PC-9 (cell line): ENCODE measurements at places on chromosomes 1 and 21.

DNA sequence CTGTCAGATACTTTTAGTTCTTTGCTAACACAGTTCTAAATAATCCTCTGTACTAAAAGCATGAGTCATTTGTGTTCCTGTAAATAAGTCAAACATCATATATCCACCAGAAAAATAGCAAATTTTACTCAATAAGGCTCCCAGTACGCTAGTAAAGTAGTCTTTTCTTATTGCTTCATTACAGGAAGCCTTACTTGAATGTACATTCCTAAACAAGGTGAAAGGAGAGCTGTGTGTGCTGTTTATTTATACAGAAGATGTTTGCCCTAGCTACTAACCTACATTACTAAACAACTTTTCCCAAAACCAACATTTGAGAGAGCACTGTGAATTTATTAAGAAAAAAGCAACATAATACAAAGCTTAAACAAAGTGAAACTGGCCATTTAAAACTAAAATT, 52.0 kb downstream of the ZNHIT6 start:
- DNase-seq = no peak

DNA sequence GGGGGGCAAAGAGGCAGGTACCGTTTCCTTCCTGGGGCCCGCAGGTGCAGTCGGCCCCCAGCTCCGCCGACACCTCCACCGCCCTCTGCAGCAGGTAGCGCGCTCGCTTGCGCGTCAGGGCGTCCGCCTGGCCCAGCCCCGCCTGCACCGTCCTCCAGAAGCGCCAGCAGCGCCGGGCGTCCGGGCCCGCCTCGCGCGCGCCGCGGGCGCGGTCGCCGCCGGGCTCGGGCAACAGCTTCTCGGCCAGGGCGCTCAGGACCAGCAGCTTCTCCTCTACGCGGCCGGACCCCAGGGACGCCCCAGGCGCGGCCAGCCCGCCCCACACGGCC, 863 bp downstream of the TARBP1 start:
- peak; percentile 78 for DNase-seq

- no peak for DNase-seq
Observed at GRCh38 chr1:76274302-76274701, 199.8 kb downstream of the ST6GALNAC3 start.

DNA sequence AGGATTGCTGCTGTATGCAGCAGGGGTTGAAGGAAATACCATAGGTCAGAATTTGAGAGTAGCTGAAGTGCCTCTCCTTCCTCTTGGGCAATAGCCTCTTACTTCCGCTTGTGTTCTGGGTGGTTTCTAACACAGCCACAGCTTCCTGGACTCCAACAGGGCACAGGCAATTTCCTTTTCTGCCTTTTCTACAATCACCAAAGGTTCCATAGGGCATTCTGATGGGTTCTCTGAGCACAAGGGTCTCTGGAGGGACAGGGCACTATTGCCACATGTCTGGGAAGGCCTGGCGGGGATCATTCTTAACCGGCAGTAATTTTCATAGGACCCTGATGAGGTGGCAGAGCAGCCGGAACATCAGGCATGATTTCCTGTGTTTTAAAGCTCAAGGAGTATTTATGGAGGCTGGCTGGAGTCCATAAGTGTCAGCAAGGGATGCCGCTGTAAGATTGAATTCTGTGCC, 5.5 kb upstream of the AGTRAP start:
- no peak for DNase-seq

DNA sequence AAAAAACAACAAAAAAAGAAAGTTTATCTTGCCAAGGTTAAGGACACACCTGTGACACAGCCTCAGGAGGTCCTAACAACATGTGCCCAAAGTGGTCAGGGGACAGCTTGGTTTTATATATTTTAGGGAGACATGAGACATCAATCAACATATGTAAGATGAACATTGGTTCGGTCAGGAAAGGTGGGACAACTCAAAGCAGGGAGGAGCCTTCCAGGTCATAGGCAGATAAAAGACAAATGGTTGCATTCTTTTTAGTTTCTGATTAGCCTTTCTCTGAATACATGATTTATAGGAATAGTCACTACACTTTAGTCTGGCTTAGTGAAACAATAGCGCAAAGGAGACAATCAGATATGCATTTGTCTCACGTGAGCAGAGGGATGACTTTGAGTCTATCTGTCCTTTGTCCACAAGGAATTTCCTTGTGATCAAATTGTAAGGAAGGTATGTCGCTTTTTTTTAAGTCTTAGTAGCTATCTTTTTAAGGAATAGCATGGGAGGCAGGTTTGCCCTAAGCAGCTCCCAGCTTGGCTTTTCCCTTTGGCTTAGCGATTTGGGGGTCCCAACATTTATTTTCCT, 23.3 kb upstream of the OVAAL start:
- DNase-seq = no peak

DNA sequence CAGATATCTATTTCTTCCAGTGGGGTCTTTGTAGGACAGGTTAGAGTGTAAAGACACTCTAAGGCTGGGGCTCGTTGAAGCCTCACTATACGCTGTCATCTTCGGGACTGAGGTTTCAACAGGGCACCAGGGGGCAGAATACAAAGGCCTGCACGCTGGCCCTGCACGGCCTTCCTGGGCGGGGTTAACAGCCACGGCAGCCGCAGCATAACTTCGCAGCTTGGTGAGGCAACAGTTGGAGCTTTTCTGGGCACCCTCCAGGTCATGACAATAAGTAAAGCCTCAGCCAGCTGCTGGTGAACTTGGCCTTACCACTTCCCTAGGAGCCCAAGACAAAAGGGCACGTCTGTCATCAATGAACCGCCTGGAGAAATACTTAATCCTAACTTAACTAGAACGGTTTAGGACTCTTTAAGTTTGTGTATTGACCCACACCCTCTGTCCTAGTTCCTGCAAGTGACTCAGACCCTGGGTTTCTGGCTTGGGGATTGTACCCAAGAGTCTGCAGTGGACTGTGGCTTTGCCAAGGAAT, 2.3 kb upstream of the RUNX1 start:
- peak; percentile 86 for DNase-seq

- DNase-seq = no peak
Observed at GRCh38 chr1:106651028-106651762, 405.3 kb upstream of the PRMT6 start.

- DNase-seq = no peak
Observed at GRCh38 chr1:243642936-243643335, 207.1 kb downstream of the AKT3 start.

- DNase-seq = no peak
Observed at GRCh38 chr1:223123011-223123610, 19.9 kb downstream of the TLR5 start.

GRCh38 chr21:26751305-26751704, 93.9 kb downstream of the ADAMTS1 start:
- no peak for DNase-seq

GRCh38 chr1:48939042-48939441, 162.4 kb upstream of the BEND5 start:
- DNase-seq = no peak

DNA sequence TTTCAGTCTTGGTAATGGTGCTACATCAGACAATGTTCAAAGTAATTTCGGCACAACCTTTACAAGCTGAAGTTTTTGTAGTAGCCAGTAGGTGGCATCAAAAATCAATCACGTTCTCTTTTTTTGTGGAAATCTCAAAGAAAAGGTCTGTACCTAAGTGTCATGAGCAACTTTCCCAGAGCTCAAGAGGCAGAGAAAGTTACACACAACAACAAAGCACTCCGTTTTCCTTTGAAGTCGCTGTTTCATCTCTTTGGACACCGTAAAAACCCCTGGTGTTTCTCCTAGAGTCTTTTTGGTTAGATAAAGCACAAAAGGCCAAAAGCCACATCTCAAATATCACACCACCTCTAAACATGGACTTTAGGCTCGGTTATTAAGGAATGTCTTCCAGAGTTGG, 131.6 kb downstream of the LHX8 start:
- DNase-seq = no peak

DNA sequence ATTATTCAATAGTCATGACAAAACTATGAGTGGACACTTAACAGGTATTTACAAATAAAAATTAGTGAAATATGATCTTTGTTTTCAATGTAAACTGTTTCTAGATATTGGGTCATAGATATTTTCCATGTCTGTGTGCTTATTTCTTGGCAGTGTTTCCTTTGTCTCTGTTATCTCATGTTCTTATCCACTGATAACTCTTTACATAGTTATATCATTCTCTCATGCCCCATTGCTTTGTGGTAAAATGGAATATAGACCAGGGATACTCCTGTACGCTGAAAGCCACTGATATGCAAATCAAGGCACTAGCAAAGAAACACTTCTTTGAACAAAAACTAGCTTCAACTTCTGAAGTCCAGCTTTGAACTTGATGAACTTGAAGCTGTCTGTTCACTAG, 113.1 kb downstream of the ITSN1 start:
- no peak for DNase-seq

GRCh38 chr1:54754045-54754444, 10.3 kb downstream of the PARS2 start:
- no peak for DNase-seq

- DNase-seq = no peak
Observed at GRCh38 chr1:78079580-78079979, 33.8 kb downstream of the GIPC2 start.

GRCh38 chr1:240014051-240014450, 77.6 kb upstream of the FMN2 start:
- no peak for DNase-seq

DNA sequence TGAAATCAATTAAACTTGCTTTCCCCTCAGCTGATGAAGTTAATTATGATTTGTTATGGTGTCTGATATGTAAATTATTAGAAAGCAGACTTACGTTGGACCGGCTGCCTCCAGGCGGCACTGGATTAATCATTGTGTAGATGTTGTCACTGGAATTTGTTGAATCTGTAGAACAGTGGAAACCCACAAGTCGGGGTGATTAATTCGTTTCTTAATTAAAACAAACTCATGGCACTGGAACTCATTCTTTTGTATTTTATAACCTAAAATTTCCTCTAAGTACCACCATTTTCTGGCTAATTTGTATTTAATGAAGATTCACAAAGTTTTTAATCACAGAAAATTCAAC, 39.0 kb downstream of the MRPL37 start:
- no peak for DNase-seq

GRCh38 chr1:193311226-193311948, 125.0 kb upstream of the B3GALT2 start:
- no peak for DNase-seq

DNA sequence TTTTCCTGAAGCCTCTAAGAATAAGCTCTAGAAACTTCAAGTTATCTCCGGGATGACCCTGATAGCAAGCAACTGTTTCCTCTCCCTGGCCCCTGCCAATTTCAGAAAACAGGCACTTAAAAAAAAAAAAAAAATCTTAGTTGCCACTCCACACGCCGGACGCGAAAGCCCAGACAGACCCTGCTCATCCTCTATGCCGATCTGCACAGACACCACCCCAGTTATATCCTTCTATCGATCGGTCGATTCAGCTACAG, 1.7 kb downstream of the ANP32E start:
- no peak for DNase-seq

DNA sequence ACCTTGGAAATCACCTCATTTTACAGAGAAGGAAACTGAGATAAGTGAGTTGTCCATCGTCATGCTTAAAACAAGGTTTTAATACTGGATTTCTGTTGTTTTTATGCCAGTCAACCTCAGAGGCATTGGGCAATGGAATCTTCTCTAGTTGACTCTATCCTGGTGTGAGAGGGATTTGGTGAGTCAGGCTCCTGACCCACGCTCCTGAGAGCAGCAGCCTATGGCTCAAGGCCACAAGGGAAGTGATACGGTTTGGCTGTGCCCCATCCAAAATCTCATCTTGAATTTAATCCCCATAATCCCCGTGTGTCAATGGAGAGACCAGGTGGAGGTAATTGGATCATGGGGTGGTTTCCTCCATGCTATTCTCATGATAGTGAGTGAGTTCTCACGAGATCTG, 90.1 kb downstream of the TLR5 start:
- no peak for DNase-seq

- peak; percentile 33 for DNase-seq
Observed at GRCh38 chr1:20250340-20250989, 40.2 kb upstream of the VWA5B1 start.

- peak; percentile 96 for DNase-seq
Observed at GRCh38 chr1:230642263-230642959, at the start of gene COG2. Gene COG2 (plus strand): TSS chr1:230642481. CDS start chr1:230642607, 126 bp downstream.

- DNase-seq = peak; percentile 53
Observed at GRCh38 chr1:116909512-116910378, at the start of gene PTGFRN. Gene PTGFRN (plus strand): TSS chr1:116909916. CDS start chr1:116910204, 288 bp downstream.

DNA sequence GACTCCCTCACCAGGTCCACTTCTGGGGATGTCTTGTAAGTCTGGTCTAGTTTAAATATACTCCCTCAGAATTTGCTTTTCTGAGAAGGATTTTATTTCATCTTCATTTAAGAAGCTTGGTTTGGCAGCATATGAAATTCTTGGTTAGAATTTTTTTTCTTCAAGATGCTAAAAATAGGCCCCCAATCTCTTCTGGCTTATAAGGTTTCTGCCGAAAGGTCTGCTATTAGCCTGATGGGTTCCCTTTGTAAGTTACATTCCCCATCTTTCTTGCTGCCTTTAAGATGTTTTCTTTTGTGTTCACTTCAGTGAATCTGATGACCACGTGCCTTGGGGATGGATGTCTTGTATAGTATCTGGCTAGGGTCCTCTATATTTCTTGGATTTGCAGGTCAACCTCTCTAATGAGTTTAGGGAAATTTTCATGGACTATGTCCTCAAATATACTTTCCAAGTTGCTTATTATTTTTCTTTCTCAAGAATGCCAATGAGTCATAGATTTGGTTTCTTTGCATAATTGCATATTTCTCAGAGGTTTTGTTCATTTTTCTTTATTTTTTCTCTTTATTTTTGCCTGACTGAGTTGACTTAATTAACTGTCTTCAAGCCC, 19.4 kb downstream of the TCP10L start:
- DNase-seq = no peak

DNA sequence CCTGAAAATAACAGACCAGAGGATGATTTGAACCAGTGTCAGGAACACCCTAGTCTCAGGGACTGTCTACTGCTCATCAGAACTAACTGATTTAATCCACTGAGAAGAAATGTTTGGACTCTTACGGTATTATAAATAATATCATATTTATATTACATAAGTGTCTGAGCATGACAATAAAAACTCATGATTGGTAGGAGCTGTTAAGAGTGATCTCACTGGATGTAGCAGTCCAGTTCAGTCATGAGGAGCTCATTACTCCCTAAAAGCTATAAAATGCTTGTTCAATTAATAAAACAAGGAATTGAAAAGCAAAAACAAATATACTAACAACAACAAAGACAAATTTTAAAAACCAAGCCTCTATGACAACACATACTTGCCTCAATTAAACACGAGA, 68.8 kb upstream of the BCL9 start:
- no peak for DNase-seq

DNA sequence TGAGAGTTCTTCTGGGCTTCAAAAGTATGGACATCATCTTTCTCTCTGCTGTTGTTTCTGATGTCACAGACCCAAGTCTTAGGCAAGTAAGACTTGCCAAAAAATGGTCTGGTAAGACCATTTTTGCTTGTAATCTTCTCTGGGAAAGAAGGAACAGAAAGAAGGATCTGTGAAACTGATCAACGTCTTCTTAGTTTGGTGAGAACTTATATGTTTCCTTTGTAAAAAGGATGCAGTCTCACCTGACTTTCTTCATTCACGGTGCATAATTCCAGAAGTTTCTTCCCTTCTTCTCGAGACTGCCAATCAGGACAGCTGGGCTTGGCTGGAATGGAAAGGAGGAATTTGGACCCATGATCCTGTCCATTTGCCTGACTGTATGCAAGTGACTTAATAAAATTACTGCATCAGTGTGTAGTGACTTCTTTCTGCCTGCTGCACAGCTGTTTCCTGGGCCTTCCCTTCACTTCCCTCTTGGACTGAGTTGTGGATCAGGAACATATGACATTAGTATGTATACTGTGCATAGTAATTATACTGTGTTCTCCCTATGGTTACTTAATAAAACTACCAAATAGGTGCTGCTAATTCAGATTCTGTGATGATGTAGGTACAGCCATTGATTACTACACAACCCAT, 7.6 kb upstream of the DENND1B start:
- DNase-seq = no peak

GRCh38 chr1:73899311-73899710, 298.7 kb downstream of the LRRIQ3 start:
- DNase-seq = no peak
